Kasumi-1 (cell line): ENCODE measurements at places on chromosomes 2 and 18.
A peak's percentile ranks its signal among the peaks of the same experiment; 100 is the strongest.

DNA sequence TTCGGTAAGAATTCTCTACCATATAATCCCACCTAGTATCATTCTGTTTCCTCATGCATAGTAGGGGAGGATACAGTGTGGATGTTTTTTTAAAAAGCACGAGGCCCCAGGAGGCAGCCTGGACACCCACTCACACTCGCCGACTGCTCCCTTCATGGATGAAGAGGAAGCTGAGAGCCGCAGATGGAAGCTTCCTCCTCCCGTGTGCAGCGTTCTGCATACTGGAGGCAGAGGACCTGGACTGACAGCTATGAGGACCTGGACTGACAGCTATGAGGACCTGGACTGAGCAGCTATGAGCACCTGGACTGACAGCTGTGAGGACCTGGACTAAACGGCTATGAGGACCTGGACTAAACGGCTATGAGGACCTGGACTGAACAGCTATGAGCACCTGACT lies 234.4 kb downstream of the NDUFA10 start:
- DNase-seq: no peak

DNA sequence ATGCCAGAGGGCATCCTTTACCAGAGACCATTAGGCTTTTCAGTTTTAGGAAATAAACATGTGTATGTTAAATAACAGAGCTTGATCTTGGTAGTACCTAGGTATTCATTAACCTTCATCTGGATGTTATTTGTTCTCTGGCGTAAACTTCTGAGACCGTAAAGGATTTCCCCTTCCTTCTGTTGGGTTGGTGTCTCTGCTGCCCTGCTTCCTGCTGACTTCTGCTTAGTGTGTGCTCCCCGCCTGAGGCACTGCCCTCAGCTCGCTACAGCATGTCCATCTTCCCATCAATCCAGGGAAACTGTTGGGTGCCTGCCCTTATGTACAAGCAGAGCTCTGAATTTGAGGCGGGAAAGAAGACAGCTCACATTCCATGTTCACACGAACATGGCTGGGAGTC lies 177.9 kb downstream of the TPGS2 start:
- DNase-seq: no peak

DNA sequence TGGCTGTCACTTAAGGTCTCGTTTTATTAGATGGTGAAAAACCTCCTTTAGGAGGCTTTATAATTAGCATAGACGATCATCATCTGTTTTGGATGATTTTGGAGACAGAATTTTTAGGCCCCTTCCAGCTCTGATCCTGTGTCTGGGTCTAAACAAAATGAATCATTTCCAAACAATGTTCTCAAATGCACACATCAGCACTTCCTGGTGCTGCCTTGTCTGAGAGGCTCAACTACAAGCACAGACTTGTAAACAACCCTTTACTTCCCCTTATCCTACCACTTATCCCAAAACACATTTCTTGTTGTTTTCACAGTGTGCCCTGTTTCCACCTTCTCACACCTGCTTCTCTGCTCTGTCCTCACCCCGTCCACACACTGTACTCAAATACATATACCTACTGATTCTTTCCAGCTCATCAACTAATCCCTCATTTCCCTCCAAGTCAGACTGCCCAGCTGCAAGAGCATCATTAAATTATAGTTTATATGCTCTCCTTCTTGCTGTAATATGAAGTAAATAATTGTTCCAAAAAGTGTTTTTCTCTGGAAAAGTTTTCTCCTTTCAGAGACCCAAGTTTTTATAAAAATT lies 71.2 kb upstream of the COL3A1 start:
- DNase-seq: no peak

DNA sequence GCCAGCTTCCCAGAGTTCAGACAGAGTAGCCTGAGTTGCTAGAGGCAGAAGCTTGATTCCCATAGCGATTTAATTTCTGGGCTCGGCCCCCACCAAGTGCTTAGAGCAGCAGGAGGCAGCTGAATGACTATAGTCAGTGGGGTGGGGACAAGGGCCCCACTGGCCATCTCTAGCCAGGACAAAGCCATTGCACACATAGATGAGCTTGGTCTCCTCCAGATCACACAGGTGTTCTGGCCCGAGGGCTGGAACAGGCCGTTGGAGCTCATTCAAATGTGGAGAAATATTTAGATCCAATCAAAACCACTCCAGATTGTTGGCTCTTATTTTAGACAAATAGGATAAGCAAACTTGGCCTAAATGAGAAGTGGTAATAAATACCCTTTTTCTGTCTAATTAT lies 287.3 kb upstream of the NCKAP5 start:
- DNase-seq: no peak

DNA sequence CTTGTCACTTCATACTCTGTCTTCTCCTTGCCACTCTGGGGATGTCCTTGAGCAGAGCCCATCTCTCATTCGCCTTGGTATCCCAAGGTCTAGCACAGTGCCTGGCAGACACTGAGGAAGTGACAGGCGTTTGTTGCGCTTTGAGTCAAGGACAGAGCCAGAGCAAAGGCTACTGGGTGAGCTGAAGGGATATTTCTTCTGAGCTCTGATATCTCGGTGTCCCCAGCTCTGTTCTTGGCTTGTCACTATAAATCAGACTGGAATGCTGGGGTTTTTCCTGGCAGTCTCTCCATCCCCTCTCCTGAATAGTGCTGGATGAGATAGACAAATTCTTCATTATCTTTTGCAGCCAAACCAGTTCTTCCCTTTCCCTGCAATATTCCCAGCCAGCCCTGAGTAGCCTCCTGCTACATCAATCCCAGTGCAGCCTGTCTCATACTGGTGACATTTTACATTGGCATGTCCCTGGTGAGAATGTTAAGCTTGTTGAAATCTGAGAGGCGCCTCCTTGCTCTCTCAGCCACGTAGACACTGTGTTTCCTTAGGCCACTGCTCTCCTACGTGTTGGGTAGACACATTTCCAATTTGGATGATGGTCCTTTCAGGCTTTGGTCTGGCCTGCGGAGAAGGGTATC lies 61.7 kb downstream of the CTIF start:
- DNase-seq: peak; percentile 3

DNA sequence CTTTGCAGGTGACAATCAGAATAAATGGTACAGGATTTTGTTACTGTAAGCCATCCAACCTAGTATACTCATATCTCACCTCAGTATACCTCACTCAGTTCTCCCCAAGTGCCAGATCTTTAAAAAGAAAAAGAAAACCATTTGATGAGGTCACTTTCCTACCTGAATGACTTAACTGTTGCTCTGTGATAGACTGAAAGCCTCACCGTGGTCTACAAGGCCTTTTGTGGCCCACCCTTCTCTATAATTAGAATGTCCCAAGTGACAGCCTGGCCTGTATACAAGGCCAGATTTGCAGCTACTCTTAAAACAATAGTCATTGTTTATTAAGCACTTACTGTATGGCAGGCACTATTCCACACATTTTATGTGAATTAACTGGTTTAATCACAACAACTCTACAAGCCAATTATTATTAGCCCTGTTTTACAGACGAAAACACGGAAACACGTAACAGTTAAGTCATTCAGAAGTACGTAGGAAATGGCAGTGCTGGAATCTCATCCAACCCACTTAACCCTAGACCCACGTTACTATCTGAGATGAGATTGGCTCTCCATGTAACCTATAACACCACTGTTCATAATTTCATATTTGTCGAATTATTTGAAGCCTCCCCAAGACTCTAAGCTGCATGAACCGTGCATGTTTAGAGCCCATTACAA lies 28.3 kb downstream of the PKP4 start:
- no peak for DNase-seq

- no peak for DNase-seq
These were observed 65.1 kb upstream of the TGIF1 start for GRCh38 chr18:3384664-3385563.

DNA sequence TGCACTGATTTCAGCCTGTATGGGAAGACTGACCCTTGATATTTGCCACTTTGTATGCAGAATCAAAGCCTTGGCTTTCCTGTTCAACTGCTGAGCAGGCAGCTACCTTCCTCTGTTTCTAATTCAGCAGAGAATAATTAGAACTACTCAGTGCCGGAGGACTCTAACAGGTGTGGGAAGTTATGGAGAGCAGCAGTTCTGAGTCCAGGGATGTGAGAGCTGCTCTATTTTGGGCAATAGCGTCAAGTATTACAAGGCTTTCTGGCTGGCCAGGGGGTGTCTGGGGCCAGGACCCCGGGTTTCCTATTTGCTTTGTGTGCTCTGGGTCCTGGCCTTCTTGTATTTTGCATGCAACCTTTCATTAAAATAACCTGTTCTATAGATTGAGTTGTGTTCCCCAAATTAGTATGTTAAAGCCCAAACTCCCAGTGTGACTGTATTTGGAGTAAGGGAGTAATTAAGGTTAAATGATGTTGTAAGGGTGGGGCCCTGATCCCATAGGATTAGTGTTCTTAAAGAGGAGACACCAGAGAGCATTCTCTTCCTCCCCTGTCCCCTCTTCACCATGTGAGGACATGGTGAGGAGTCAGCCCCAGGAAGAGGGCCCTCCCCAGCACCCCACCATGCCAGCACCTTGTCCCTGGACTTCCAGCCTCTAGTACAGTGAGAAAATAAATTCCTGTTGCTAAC lies 5.6 kb upstream of the NTSR2 start:
- no peak for DNase-seq

DNA sequence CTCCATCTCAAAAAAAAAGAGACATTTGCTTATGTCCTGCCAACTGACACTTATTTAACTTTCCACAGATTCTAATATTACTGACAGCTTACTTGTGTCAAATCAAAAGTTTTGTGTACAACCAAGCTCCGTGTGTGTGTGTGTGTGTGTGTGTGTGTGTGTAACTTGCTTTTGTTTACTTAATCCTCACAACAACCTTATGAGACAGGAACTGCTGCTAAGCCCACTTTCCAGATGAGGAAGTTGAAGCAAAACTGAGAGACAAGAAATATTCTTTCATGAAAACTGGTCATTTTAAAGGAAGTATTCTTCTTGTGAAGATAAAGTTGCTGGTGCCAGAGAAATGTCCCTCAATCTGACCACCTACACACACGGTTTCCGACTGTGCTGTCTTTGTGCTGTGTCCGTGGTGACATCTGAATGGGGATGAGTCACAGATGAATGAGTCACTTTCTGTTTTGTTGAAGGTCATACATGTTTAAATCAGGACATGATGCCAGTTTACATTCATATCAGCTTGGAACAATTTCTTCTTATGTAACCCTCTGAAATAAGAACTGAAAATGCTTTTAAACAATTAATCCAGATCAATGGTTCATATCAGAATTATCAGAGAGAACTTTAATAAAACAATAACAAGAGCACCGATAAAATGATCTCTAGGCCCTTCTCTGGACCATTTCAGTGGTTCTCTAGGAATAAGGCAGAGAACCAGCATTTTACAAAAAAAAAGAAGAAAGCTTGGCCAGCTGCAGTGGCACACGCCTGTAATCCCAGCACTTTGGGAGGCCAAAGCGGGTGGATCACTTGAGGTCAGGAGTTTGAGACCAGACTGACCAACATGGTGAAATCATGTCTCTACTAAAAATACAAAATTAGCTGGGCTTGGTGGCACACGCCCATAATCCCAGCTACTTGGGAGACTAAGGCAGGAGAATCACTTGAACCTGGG lies 95.5 kb downstream of the THNSL2 start:
- DNase-seq: peak; percentile 11

- DNase-seq: no peak
These were observed 241.8 kb upstream of the RAB12 start for GRCh38 chr18:8367217-8367988.

DNA sequence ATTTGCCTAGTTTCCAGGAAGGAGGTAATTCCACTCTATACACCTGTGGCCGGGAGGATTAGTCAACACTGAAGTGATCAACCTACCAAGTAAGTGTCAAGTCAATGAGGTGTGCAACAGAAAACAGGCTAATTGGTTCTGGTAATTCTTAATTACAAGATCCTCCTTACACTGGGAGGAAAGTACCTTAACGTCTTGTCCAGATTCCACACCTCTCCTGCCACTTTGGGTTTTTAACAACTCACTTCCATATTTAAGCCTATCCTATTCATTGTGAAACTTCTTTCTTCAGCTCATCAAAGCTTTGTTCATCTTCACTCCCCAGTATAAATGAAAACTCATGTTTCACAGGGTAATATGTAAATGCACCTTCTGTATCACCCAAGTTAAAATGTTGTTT lies 22.0 kb upstream of the MAP4K4 start:
- no peak for DNase-seq

DNA sequence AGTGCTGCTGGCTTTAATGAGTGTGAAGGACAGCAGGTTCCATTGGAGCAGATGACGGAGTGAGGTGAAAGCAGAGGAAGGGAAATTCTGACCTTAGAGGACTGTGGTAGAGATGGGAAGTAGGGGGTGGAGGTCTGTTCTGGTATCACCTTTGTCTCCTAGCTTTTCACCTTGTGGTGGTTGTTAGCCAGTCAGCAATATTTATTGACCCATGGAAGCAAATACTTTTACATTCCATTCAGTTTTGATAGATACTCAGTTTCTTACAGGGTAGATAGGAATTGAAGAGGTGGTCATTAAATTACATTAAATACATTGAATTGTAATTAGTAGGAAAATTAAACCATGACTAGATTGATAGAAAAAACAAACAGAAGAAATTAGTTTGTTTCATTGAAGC lies 180.1 kb downstream of the DIS3L2 start:
- DNase-seq: no peak

GRCh38 chr2:168192839-168193616 lies 54.4 kb downstream of the STK39 start:
- DNase-seq: peak; percentile 74

GRCh38 chr18:32956591-32957315 lies 183.9 kb upstream of the KLHL14 start:
- DNase-seq: no peak

DNA sequence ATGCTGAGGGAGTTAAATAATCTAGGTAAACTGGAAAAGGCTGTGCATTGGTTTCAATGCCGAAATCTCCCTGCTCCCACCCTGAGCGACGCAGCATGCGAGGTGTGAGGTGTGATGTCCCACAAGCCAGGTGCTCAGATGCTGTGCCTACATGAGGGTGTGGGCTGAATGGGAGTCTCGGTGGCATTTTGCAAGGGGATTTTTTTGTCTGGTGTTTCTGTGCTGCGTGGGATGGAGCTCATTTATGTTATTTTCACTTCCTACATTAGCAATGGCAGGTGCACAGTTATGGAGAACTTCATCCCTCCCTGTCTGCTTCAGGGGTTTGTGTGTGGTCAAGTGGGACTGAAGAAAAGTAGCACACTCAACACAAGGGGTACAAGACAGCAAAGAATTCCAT lies 110.2 kb upstream of the CCDC68 start:
- no peak for DNase-seq

GRCh38 chr2:26465266-26465925 lies 12.5 kb downstream of the OTOF start:
- DNase-seq: no peak

- no peak for DNase-seq
These were observed 820.1 kb downstream of the METTL4 start for GRCh38 chr18:1751249-1751648.

- DNase-seq: no peak
These were observed 187.4 kb downstream of the BCL2 start for GRCh38 chr18:63131959-63132818.

DNA sequence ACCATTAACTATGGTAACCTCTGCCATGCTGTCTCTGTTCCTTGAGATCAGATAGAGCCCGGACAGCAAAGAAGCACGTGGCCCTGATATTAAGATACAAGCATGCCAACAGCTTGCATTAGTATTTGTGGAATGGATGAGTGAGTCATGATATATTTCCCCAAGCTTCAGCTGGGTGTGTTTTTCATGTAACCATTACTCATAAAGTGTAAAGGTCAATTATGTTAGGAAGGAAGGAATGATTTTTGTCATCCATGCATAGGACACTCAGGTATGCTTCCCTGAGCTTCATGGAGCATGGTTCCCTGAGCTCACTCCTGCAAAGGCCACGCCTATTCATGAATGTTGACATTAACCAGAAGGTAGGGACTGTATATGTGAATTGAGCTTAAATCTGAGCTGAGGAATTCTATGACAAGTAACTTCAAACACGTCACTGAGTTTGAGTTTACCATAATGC lies 74.6 kb downstream of the ARL4C start:
- DNase-seq: no peak

- DNase-seq: no peak
These were observed 3.4 kb downstream of the SGPP2 start for GRCh38 chr2:222427646-222428301.
